Heart left ventricle (tissue), 16 donors: ENCODE measurements at places on chromosomes 4 and X.

- DNase-seq: no peak
These were observed 286.1 kb downstream of the CHIC1 start for GRCh38 chrX:73849073-73849472.

- DNase-seq: no peak
These were observed 627.9 kb upstream of the AGA start for GRCh38 chr4:178070163-178070562.

DNA sequence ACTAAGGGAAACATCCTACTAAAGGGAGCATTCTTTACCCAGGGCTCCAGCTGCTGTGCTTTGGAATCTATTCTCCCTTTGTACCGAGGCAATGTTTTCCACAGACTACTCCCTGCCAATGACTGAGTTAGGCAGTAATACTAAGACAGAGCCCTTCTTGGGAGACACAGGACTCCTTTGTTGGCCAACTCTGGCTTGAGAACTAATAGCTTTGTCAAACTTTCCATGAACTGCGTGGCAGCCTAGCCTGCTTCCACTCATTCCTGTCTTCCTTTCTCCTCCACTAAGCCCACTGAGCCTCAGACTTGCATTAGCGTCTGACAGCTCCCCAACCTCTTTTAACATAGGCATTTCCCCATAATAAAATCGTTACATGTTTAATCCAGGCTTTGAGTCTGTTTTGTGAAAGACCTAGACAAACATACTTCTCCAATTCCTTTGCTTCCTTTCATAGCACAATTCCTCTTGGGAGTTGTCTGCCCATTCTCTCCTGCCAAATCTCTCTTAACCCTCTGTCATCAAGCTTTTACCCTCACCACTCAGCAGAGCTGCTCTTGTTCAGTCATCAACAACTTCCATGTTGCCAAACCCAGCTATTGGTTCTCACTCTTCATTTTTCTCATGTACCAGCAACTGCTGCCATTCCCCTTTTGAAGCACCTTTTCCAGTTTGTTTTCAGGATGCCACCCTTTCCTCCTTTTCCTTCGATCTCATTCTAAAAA is 300.3 kb upstream of the IGFBP7 start:
- no peak for DNase-seq

GRCh38 chr4:122636697-122637096 is 15.8 kb upstream of the IL21 start:
- no peak for DNase-seq

DNA sequence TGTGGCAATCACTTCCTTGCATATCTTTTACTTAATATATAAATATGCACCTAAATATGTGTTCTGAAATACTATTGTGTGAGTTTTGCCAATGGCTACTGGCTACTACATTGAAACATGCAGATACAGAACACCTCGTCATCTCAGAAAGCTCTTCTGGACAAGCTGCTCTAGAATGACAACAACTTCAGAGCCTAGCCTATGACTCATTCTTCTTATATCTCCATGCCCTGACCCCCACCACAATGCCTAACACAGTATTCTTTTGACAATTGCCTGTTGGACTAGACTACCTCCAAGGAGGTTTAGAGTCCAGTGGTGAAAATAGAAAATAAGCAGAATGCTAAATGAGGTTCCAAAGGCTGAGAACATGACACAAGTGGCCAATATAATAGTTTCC is 17.6 kb upstream of the DMP1 start:
- DNase-seq: no peak

- DNase-seq: no peak
These were observed 49.2 kb downstream of the IDS start for GRCh38 chrX:149455934-149456333.

DNA sequence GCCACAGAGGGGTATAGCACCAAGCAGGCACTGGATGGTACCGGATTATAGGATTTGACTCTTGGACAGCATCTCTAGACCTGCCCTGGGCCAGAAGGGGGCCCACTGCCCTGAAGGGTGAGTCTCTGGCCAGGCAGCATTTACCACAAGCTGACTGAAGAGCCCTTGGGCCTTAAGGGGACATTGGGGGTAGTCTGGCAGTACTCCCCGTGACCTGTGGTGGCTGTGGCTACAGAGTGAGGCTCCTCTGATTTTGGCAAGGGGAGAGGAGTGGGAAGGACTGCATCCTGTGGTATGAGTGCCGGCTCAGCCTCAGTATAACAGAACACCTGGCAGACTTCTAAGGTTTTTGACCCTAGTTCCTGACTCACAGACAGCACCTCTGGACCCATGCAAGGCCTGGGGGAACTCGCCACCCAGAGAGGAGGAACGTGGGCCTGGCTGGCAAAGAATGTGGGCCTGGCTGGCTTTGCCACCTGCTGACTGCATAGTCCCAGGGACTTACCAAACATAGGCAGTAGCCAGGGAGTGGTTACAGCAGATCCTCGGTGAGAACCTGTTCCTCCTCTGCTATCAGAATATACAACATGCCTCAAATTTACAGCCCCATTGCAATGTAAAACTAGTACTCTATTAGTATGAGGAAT is 48.1 kb downstream of the ABCB7 start:
- DNase-seq: no peak

DNA sequence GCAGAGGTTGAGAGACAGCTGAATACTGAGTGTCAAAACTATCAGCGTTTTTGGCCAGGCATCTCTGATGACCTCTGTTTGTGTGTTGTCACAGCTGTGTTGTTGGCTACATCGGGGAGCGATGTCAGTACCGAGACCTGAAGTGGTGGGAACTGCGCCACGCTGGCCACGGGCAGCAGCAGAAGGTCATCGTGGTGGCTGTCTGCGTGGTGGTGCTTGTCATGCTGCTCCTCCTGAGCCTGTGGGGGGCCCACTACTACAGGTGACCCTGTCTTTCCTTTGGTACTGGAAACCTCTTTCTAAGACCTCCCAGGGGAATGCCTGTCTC is 86.9 kb downstream of the EGF start:
- no peak for DNase-seq

GRCh38 chr4:42570221-42570620 is 86.7 kb downstream of the ATP8A1 start:
- DNase-seq: peak; percentile 78

DNA sequence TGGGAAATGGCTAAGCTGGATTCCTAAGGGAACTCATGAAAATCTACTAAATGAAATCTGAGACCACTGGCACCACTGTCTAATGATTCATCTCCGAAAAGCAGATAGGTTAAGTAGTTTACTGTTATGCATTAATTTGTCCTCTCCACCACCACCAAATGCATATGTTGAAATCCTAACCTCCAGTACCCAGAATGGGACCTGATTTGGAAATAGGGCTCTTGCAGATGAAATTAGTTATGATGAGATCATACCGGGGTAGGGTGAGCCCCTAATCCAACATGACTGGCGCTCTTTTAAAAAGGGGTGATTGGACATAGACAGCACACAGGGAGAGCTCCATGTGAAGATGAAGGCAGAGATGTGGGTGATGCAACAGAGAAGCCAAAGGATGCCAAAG is 124.9 kb upstream of the GUCY1A1 start:
- no peak for DNase-seq

GRCh38 chrX:96907516-96908272 is 24.0 kb downstream of the RPA4 start:
- no peak for DNase-seq

- DNase-seq: peak; percentile 72
These were observed 767 bp upstream of the SMIM20 start for GRCh38 chr4:25913056-25913850.

- DNase-seq: no peak
These were observed 35.4 kb downstream of the IGFBP7 start for GRCh38 chr4:57074744-57075143.

- no peak for DNase-seq
These were observed 35.2 kb downstream of the STAP1 start for GRCh38 chr4:67593741-67594175.

DNA sequence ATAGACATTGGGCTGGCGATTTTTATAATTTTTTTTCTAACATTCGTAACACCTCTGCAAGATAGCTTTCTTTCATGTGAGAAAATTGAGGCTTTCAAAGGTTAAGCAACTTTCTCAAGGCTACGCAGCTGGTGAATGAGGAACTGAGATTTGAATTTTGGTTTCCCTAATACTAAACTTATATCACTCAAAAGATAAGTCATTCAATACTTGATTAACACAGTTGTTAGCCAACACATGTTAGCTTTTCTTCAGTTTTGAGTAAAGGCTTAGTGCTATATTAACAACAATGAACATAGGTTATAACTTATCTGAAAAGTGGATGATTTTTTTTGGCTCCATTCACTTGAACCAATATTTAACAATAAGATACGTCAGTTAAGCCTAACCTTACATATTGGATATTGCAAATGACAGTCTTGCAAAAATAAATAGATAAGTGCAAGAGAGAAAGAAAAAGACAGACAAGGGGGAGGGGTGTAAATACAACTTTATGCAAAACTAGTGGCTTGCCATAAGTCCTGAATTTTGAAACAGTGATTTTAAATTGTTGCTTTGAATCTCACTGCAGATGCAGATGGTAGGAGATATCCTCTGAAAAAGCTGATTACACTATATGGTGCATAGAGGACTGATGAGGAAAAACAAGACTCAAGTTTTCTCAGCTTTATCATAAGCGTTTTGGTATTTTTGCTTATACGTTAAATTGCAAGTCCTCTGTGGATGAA is 11.1 kb upstream of the GPM6A start:
- no peak for DNase-seq

- DNase-seq: no peak
These were observed 17.8 kb upstream of the SPRY1 start for GRCh38 chr4:123378794-123379193.

DNA sequence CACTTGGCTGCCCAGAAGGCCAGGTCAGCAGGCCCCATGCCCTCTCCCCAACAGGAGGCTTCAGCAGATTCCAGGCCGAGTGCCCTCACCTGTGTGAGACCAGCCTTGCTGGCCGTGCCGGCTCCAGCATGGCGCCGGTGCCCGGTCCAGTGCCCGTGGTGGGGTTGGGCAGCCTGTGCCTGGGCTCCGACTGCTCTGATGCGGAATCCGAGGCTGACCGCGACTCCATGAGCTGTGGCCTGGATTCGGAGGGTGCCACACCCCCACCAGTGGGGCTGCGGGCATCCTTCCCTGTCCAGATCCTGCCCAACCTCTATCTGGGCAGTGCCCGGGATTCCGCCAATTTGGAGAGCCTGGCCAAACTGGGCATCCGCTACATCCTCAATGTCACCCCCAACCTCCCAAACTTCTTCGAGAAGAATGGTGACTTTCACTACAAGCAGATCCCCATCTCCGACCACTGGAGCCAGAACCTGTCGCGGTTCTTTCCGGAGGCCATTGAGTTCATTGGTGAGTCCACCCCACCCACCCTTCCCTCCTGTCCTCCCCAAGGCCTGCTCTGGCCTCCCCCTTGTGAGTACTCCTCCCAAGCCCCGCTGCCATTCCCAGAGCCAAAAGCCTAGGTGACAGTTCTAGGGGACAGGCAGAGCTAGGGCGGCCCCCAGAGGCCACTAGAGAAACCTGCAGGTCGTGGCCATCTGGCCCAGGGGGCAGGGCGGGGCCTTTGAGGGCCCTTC is 2.3 kb downstream of the DUSP9 start:
- DNase-seq: peak; percentile 39

- DNase-seq: no peak
These were observed 335.5 kb upstream of the IGFBP7 start for GRCh38 chr4:57445686-57446085.

GRCh38 chr4:23368081-23368697 is 521.7 kb downstream of the PPARGC1A start:
- no peak for DNase-seq

DNA sequence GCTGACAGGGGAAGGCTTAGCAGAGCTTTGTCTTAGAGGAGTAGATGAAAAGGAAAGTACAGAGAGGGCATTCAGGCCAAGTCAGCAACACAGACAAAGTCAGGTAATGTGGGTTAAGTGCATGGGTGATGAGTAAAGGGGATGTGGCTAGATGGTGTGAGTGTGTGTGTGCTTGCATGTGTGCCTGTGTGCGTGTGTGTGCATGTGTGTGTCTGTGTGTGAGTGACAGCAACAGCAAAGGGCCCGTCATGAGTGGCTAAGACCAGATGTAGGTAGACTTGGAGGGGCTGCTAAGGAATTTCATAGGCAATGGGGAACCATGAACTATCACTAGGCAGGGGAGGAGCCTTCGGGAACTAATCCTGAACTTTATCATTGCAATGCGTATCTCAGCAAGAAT is 2.2 kb upstream of the GPR78 start:
- no peak for DNase-seq

DNA sequence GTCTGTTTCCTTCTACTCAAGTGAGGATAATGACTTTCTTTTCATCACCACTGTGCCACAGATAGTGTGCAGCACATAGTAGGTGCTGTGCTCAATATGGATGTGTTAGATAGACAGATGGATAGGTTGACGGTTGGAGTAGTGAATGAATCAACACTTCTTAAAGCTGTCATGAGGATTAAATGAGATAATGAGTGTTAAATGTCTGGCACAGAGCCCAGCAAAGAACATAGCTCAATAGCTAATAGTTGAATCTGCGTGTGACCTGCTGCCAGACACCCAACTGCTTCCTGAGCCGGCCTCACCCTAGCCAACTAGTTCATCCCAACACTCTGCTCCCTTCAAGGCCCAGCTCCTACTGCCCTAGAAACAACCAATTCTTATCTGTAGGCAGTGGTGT is 67.7 kb upstream of the PJA1 start:
- DNase-seq: no peak

- no peak for DNase-seq
These were observed 76.8 kb downstream of the RTL5 start for GRCh38 chrX:72054779-72055489.

- no peak for DNase-seq
These were observed 13.3 kb upstream of the PJA1 start for GRCh38 chrX:69178592-69178991.

GRCh38 chr4:37244583-37245390 is at the start of gene NWD2:
Gene NWD2, plus strand, starts transcription at chr4:37244743. Its CDS starts 325 bp downstream, at chr4:37245068.
- DNase-seq: no peak

DNA sequence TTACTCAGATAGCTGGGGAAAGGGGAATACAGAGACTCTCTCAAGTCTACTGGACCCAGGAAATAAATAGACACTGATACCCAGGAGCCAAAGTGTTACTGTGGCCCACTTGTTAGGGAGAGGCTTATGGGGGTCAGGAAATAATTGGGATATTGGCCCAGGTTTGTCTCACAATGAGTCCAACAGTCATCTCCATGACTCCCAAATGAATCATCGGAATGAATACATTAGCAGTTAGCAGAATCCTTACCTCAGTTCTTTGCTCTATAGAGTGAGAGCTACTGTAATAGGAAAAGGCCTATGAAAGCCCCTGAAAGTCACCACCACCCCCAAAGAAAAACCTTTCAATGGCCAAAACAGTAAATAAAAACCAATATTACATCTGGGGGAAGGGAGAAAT is 42.4 kb upstream of the ARHGEF6 start:
- DNase-seq: no peak

- DNase-seq: no peak
These were observed 145.9 kb downstream of the CPE start for GRCh38 chr4:165524532-165525190.

GRCh38 chr4:7067126-7067451 is 775 bp downstream of the GRPEL1 start:
- no peak for DNase-seq

GRCh38 chr4:176268963-176269362 is at the start of gene ASB5:
Gene ASB5, minus strand, starts transcription at chr4:176269222. Its CDS starts 114 bp downstream, at chr4:176269108.
- no peak for DNase-seq

GRCh38 chr4:182447767-182448280 is 204.6 kb downstream of the TENM3 start:
- no peak for DNase-seq

GRCh38 chr4:164700471-164700870 is 53.5 kb upstream of the SMIM31 start:
- no peak for DNase-seq
